ENCODE measurements at places on chromosomes 5 and 9.

DNA sequence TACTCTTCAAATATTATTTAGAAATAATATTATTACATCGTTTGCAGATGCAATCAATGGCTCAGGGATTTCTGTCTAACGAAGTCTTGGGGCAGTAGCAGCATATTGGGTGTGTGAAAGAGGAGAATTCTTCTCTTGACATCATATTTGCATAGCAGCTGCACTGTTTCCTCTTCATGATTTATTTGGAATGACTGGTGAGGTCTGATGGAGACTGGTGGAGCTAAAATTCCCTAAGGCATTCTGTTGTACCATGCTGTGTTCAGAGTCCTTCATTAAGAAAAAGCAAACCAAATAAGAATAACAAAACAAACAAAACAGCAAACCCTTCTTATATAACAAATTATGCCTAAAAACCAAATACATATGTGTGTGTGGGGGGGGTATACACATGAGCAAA lies 177.6 kb downstream of the DIRAS2 start:
- DNase-seq: no peak

DNA sequence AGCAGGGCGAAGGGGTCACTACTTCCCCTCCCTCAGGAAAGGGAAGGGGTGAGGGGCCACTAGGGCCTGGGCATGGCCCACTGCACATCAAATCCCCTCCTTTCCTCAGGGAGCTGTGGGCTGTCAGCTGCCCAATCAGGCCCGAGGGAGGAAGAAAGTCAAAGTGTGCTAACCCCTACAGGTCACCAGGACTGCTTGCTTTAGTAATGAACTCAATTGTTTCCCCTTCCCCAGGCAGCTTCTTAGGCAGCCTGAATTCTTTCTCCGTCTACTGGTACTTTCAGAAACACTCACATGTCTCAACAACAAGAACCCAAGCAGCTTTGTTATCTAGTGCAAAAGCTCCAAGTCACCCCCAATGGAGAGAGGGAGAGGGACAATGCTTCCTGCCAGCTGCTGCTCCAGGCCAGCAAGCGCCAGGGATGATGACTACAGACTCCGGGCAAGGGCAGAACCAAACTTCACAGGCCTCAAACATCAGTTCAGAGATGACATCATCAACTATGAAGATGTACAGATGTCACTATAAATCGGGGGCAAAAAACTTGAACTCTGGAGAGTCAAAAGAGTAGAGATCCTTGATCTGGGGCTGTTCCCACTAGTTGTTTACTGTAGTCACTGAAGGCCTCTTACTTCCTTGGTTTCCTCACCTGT lies 100.7 kb downstream of the SLIT3 start:
- DNase-seq: no peak

DNA sequence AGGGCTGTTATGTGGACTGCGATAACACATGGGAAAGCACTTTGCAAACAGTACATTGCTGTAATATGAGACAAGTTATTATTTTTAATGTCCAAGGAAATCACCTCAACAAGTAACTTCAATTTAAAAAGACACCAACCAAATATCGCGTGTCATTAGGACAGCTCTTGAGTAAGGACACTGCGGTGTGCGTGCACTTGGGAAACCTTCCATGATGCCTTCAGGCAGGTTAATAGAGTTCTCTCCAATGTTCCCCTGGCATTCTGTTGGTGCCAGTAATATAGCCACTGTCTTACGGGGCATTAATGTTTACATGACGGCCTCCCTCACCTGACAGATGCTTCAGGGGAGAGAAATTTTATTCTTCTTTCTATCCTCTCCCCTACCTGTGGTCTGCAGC lies 42.9 kb downstream of the TTLL11 start:
- DNase-seq: no peak

GRCh38 chr9:116980582-116981120 lies 293.5 kb downstream of the TRIM32 start:
- DNase-seq: no peak

DNA sequence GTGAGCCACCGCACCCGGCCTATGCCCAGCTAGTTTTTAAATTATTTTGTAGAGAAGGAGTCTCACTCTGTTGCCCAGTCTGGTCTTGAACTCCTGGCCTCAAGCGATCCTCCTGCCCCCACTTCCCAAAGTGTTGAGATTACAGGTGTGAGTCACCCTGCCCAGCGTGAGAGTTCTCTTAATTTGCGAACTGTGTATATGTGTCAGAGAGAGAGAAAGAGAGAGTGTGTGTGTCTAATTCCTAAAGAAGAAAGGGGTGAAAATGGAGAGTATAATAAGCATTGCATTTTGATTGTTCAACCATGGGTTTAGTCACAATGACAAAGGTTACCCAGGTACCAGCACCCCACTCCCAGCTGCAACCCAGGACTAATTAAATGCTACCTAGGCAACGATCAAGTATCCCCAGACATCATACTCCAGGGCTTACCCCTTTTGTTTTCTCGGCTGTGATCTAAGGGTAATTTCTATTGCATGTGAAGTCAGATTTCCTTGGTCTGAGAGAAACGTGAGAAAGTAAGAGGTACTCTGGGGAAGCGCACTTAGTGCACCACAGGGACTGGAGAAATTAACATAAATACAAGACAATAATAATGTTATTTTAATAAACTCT lies 16.6 kb downstream of the MAP1B start:
- no peak for DNase-seq

DNA sequence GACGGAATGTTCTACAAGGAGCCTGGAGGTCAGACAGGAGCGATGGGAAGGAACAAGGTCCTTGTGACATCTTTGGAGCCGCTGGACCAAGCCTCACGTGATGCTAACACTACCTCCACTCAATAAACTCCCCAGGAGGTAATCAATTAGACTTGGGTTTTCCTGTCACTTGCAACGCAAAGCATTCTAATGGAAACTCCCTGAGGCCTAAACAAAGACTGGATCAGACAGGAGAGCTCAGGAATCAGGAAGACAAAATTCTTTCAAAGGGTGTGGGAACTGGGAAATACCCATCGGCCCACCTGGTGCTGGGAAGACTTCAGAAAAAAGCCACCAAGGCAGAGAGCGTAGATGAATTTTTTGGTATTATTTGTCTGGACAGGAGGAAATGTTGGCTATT lies 22.3 kb upstream of the UNC5A start:
- no peak for DNase-seq

- no peak for DNase-seq
These were observed 460.7 kb upstream of the MEF2C start for GRCh38 chr5:89343666-89344065.

Data from non-pigmented ciliary epithelial cell (primary cell).